ENCODE measurements at places on chromosomes 3 and 15.
A peak's percentile ranks its signal among the peaks of the same experiment; 100 is the strongest.

DNA sequence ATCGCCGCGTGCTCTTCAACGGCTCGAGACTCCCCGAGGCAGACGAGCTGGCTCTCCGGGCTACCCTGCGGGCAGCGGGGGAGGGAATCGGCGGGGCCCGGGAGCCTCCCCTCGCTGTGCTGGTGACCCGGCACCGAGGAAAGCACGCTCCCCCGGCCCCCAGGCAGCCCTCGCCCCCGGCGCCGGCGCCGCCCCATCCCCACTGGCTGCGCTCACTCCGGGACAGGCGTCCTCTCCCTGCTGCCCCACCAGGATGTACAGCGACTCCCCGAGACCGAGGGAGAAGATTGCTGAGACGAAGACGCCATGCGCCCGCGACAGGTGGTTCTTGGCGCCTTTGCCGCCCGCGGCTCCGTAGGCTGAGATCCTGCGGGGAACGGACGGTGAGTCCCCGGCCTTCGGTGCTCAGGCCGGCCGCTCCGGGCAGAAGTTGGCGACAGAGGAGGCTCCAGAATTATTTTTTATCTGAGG lies 1.7 kb downstream of the LTK start:
- DNase-seq = no peak

- no peak for DNase-seq
Measured at GRCh38 chr3:167355446-167355845, 24.7 kb downstream of the ZBBX start.

- DNase-seq = no peak
Measured at GRCh38 chr15:101686718-101687117, 34.5 kb upstream of the TM2D3 start.

GRCh38 chr15:50790778-50791453 lies 25.4 kb upstream of the SPPL2A start:
- DNase-seq = no peak

DNA sequence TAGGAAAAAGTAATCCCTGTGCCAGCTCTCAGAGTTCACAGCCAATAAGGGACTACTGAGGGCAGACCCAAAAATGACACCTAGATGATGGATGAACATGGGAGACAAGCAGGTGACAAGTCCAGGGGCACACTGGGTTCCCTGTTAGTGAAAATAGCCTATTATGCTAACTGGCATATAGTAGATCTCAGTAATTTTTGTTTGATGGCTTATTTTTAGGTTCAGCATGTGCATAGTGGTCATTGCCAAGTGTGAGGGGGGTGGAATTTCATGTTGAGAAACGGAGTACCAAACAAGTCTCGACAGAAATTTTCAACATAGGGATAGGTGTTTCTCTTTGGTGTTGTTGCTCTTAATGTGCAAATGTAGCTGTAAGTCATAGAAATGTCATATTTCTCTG lies 6.4 kb upstream of the ITGB5 start:
- no peak for DNase-seq

DNA sequence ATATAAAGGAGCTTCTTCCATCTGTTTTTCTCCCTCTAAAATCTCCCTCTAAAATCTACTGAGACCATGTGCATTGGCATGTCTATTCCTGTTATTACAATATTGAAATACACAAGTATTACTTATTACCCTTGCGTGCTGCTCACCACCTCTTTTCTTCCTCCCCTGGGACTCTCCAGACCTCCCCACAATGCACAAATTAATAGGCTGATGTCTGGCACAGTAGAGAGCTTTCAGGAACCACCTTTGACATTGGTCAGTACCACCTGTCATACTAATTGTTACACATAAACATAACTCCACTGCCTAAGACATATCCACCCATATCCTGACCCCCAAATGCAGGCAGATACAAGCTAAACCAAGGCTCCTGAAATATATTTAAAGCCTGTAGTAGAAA lies 722.6 kb downstream of the FHIT start:
- no peak for DNase-seq

DNA sequence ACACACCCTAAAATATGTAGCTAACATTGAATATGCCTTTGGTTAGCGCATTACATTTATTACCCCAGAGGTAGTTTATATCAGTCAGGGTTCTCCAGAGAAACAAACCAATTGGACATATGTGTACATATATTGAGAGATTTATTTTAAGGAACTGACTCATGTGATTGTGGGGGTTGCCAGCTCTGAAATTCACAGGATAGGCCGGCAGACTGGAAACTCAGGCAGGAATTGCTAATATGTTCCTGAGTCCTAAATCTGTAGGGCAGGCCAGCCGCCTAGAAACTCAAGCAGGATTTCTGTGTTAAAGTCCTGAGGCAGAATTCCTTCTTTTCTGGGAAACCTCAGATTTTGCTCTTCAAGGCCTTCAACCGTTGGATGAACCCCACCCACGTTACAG lies 189.7 kb downstream of the CDIN1 start:
- no peak for DNase-seq

GRCh38 chr3:185687271-185687878 lies 101.3 kb downstream of the SENP2 start:
- DNase-seq = no peak

DNA sequence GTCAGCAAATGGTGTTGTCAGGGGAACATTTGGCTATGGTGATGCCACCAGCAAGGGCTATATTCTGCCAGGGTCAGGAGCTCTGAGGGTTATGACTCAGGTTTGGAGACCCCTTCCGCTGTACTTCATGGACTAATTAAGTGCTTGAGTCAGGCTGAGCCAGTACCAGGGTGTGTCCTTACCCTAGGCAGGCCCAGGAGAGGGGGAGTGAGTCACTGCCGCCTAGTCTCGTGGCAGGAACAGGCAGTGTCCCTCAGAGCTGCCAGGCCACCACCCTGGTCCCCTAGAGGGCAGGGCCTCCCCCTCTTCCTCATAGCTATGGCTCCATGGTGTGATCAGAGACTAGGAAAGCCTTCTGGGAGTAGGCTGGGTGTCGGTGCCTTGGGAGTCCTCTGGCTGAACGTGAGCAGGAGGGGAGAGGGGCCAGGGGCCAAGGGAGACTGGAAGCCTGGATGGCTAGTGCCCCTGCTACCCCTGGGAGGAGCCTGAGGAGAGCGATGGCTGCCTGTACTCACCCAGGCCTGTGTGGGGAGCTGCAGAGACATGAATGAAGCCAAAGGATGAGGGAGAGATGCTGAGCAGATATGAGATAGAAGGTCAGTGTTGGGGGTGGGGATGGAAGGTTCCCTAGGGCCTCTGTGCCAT lies 10.6 kb downstream of the MAPKAPK3 start:
- DNase-seq = no peak

DNA sequence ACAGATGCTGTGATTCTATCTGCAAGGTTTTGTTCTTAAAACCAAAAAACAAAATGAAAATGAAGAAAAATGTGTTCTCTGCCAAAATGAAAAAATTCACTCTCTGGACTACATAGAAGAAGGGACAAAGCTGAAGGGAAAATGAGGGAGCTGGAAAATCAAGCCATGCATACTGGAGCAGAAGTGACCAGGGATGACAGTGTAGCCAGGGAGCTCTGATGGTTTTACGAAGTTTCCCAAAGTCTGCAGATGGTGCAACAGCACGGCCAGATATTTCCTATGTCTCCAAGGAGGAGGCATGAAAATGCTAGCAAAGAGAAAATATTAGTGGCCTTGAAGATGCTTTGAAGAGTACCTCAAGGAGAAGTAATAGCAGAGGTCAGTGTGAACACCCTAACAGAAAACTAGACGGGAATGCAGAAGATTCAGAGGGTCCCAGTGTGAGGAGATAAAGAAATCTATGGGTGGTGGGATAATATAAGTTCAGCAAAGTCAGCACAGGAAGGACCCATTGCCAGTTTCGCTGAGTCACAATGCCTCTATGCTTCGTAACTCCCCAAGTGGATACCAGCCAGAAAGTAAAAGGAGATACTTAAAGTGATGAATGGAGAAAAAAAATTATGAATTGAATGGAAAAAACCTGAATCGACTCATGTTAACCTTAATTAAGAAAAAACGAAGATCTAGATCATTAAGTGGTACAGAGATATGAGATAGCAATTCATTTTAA lies 39.0 kb upstream of the POMGNT2 start:
- DNase-seq = no peak

GRCh38 chr3:158700559-158700958 lies 28.1 kb upstream of the LXN start:
- DNase-seq = no peak

DNA sequence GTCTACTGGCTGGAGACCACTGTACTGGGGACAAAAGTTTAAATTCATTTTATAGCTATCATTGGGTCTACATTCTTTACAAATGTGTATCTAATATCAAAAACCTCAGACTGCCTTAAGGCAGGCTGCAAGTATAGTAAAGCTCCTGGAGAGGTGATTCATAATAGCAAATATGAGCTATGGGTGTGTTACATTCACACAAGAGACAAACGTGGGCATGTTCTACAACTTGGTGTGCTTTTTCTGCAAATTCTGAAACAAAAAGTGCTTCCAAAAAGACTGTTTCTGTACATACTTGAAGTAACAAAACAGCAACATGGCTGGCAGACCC lies 1101.4 kb downstream of the ROBO1 start:
- no peak for DNase-seq

DNA sequence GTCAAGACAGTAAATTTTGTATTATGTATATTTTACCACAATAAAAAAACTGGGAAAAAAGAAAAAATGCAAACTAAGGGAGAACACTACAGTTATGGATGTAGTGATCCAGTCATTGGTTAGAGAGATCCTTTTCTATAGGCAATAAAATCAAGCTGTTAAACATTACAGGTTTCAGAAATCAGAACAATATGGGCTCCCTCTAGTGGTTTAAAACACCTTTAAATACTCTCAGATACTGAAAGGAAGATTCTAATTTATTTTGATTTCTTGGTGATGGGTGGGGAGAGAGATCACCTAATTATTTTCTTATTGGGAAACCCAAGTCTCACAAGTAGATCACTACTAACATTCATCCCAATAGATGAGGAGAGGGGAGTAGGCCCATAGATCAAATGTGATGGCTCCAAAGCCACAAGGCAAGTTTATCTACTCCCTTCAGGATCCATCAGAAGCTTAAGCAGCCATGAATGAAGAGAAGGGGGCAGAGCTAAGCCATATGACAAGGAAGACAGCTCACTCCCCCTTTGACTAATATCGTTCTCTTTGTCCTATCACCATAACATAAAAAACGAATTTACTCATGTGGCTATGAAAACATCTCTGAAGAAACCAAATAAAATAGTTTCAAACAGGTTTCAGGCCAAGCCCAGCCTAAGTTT lies 118.6 kb downstream of the ANO10 start:
- DNase-seq = no peak

- DNase-seq = no peak
Measured at GRCh38 chr3:62546266-62546665, 172.9 kb upstream of the FEZF2 start.

GRCh38 chr15:73928971-73929627 lies 2.8 kb downstream of the LOXL1 start:
- no peak for DNase-seq

DNA sequence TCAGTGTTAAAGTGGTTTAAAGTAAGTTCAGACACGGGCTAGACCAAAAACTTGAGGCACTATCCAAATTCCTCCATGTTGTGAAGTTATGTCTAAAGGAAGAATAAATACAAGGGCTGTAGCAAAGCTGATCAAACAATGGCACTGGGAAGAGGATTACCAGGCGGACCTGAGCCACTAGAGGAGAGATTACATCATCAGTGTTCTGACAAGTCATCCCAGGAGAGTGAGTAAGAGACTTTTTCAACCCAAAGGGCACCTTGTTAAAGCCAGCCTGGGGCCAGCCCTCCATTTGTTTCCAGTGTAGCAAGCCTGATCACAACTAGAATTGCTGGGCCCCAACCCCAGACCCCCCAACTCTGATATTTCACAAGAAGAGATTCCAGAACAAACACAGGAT lies 166.9 kb downstream of the DCLK3 start:
- no peak for DNase-seq

- DNase-seq = no peak
Measured at GRCh38 chr3:148319960-148320359, 377.7 kb upstream of the AGTR1 start.

GRCh38 chr3:71057526-71057894 lies 526.0 kb downstream of the FOXP1 start:
- DNase-seq = no peak

- DNase-seq = no peak
Measured at GRCh38 chr15:99148851-99149276, 44.0 kb downstream of the SYNM start.

- DNase-seq = no peak
Measured at GRCh38 chr15:89007989-89008388, 80.3 kb upstream of the ABHD2 start.

GRCh38 chr3:62708638-62709373 lies 166.4 kb downstream of the CADPS start:
- no peak for DNase-seq

DNA sequence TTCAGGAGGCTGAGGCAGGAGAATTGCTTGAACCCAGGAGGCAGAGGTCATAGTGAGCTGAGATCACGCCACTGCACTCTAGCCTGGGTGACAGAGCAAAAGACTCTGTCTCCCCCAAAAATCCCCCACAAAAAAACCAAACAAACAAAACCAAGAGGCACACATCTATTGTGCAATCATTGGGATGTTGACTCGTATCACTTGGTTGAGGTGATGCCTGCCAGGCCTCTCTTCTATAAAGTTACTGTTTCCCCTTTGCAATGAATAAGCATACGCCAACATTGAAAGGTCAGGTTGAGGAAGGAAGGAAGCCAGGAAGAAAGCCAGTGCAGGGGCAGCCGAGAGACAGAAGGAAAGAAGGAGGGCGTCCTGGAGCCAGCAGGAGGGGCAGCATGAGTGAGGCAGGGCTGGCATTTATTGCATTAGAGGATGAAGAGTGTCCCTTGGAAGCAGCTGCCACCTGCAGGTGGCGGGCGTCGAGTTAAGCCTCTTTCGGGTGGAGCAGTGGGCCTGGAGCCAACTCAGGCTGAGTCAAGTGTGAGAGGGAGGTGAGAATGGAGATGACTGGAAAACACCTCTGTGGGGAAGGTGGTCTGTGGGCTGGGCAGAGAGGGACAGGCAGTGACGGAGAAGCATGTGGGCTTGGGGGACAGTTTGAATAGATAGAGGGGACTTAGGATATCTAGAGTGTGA lies 8.3 kb upstream of the CSPG4 start:
- peak; percentile 60 for DNase-seq

- DNase-seq = no peak
Measured at GRCh38 chr3:36380221-36381031, at the start of gene STAC. STAC (plus strand) TSS chr3:36380504; CDS start chr3:36380644, 140 bp downstream.

DNA sequence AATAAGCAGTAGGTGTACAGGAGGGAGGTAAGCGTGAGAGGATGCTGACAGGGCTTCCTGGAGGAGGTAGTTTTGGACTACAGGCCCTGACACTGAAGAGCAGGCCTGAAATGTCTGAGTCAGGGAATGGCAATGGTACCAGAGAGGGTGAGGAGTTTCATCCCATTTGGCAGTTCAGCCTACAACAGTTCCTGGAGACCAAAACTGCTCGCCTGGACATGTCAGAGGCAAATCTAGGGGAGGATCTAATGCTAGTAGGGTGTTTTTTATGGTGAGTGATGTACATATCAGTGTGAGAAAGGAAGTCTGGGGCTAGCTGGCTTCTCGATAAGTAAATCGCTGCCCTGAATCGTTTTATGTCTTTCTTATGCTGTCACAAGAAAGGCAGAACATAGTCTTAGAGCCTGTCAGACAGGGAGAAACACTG lies 13.8 kb upstream of the TNFSF10 start:
- no peak for DNase-seq

Data from breast epithelium (tissue), 4 donors.